IMR-90 (cell line): ENCODE measurements at places on chromosomes 3 and 15.

DNA sequence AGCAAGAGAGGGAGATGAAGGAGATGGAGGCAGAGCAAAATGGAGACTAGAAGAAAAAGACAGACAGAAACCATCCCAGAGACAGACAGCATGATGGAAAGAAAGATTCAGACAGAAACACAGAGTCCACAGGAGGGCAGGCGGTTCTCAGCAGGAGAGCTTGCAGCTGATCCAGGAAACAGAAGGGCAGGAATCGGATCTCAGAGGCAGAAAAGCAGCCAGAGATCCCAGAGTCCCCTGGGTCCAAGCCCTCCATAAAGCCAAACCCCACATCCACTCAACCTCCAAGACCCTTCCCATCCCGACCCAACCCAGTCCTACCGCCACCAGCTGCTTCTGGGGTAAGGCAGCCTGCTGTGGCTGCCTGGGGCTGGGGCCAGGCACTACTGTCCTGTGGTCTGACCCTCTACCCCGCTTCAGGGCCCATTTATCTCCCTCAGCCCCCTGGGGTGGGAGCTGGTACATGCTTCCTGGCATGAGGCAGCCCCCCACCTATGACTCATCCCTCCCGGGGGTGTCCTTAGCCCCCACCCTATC, at the start of gene UCN2:
Gene UCN2, minus strand, starts transcription at position 400 of the 537 bp plus-strand sequence. CDS start 657 bp downstream, outside the sequence.
- DNase-seq: peak; percentile 21

- peak; percentile 23 for DNase-seq
Observed at GRCh38 chr3:46399557-46399956, 7.3 kb downstream of the CCR5AS start.

DNA sequence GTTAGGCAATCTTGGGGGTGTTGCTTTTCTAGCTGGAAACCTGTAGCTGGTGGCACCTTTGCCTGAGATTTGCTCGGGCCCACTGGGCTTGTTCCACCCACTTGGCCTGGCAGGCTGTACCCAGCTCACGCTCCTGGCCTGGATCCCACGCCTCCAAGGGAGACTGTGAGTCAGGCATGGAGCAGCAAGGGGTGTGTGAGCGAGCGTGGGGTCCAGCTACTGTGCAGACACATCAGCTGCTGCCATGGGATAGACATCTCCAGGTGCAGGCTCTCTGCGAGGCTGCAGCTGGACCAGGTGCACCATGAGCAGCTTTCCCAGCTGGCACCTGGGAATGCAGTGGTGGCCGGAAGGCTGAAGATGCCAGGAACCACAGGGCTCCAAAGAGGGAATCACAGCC, 36.0 kb downstream of the NR1D2 start:
- DNase-seq: no peak

DNA sequence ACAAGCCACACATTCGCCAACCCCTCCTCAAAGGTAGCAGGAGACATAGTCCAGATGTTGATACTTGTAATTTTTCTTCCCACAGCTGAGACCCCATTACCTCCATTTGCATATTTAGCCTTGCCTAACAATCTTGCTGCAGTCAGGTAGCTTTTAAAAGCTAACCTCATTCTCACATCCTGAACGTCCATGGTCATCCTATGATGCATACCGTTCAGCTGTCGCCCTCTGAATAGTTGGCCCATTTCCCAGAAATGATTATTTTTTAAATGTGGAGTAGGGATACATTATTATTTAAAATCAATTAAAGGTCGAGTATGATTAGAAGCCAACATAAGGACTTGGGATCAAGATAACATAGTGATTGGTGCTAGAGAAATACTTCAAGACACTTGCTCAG, 165.0 kb downstream of the MEX3B start:
- DNase-seq: peak; percentile 65

- DNase-seq: no peak
Observed at GRCh38 chr3:123313889-123314288, 112.1 kb downstream of the SEC22A start.

- no peak for DNase-seq
Observed at GRCh38 chr15:86877171-86877631, 797.5 kb downstream of the AGBL1 start.

DNA sequence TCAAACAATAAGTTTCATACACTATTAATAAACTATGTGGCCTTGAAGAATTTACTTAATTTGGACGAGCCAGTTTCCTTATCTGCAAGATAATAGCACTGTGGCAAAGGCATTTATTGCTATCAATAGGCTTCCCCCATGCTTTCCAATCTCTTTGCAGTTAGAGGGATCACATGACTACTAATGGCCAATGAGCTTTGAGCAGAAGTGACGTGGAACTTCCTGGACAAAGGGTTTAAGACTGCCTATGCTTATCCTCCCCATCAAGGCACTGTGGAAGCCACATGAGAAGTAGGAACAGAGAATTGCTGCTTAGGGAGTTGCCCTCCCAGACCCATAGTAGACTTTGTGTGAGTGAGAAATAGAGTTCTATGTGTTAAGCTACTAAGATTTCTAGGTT, 16.7 kb upstream of the ZMAT3 start:
- DNase-seq: no peak

DNA sequence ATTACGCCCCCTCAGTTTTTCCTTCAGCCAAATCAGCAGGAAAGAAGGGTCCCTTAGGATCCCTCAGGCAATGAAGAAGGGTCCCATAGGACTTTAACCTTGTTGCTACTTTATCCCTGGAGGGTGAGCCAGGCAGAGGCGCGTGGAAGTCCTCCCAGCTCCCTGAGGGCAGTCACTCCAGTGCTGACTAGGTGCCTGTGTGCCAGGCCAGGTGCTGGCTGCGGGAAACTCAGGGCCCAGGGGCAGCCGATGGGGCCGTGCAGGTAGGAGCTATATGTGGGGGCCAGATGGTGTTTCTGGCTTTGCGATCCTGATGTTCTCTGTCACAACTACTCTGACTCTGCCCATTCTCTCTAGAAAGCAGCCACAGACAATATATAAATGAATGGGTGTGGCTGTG, 42.8 kb upstream of the IQSEC1 start:
- DNase-seq: no peak

- peak; percentile 63 for DNase-seq
Observed at GRCh38 chr15:84734794-84735479, 13.5 kb upstream of the ZNF592 start.

GRCh38 chr15:74826921-74827320, 494 bp downstream of the CPLX3 start:
- no peak for DNase-seq

- peak; percentile 71 for DNase-seq
Observed at GRCh38 chr3:160486459-160486869, 36.9 kb upstream of the TRIM59 start.

GRCh38 chr15:44066211-44066827, 128.8 kb downstream of the FRMD5 start:
- DNase-seq: peak; percentile 72

GRCh38 chr15:99421758-99422157, 144.0 kb upstream of the MEF2A start:
- no peak for DNase-seq

DNA sequence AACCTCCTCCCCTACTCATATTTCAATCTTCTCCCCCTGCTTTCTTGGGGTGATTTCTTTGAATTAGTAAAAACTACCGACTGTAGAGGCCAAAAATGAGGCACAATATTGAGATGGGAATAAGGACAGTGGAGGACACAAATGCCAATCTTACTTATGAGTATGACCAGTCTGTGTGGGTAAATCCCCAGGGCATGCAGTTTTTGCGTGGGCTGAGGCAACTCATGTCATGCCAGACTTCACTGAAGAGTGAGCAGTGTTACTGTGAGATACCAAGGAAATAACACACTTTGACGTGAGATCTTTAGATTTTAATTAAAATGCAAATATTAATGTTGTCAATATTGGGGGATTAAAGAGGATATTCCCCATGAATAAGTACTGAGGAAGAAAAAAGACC, 254.3 kb upstream of the ICE2 start:
- no peak for DNase-seq

GRCh38 chr3:159765030-159765859, 223.4 kb upstream of the IL12A start:
- DNase-seq: peak; percentile 98

GRCh38 chr3:169659820-169660674, 3.5 kb downstream of the MECOM start:
- DNase-seq: no peak

GRCh38 chr15:79132770-79133169, 42.2 kb upstream of the RASGRF1 start:
- DNase-seq: no peak

GRCh38 chr3:116896116-116896515, 186.5 kb downstream of the TUSC7 start:
- DNase-seq: no peak

- peak; percentile 19 for DNase-seq
Observed at GRCh38 chr3:73768524-73769308, 144.0 kb upstream of the PDZRN3 start.
